ENCODE measurements at places on chromosomes 6 and 20. TPM values are rescaled to one million over a fixed set of nuclear protein-coding genes. Genes with fewer than 3 reads are reported as not detected.

DNA sequence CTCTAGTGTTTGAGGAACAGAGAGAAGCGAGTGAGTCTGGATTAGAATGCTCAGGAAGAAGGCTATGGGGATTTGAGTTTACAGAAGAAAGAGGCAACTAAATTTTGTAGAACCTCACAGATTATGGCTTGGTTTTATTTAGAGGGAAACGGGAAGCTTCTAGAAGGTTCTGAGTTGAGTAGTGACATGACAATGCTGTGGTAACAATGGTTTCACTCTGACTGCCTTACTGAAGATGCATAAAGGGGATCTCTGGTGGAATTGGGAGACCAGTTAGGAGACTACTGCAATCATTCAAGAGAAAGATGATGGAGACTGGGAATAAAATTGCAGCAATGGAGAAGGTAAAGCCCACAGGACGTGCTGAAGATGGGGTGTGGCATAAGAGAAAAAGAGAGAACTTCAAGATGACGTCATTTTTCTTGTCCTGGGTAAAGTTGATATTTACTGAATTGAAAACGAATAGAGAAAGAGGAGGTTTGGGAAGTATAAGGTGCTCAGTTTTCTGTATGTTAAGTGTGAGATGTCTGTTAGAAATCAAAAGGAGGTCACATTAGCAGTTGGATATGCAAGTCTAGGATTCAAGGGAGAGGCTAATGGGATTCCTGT lies 710.1 kb upstream of the NRSN1 start:
- DNase-seq, result no peak

- DNase-seq, result no peak
Observed at GRCh38 chr6:149729824-149730223, 11.9 kb upstream of the LATS1 start.

DNA sequence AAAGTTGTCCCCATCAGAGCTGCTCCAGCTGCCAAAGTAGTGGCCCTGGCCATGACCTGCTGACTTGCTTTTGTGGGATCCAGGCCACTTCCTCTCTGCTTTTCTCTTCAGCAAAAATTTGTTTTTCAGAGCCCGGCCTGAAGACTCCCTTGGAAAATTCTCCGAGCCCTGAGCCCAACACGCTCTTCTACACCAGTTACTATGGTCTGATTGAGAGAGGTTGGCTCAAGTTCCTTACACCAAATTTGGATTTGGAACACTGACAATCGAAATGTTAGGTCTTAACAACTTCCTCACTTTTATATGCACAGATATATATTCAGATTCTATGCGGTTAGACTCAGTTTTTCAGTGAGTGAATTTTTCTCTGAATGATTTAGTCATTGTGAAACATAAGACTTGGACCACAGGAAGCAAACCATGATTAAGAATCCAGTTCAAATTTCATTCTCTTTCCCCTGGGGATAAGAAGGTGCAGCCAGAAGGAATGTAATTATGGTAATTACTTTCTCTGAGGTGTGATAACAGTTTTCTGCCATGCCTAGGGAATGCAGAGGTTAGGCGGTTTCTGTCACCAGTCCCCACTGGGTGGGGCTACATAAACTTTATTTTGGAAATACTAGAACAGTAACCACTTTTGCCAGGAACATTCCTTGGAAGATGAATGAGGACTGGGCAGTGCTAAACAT lies 365.2 kb downstream of the SYNE1 start:
- peak; percentile 62 for DNase-seq

Gene MAP7
- total RNA-seq, result 1.2 TPM

Gene KIF6
- 0.53 TPM for total RNA-seq

Gene GJA1
- 80.5 TPM for total RNA-seq

Gene DYNLT2
- 2.9 TPM for total RNA-seq

Gene CALHM5
- total RNA-seq, result 5.3 TPM

Gene SAMD5
- total RNA-seq, result 4.5 TPM

Measured in sciatic nerve (tissue), 2 donors.